ENCODE measurements at places on chromosomes 3 and 15.

- no peak for DNase-seq
Measured at GRCh38 chr3:66712210-66712609, 211.4 kb upstream of the LRIG1 start.

DNA sequence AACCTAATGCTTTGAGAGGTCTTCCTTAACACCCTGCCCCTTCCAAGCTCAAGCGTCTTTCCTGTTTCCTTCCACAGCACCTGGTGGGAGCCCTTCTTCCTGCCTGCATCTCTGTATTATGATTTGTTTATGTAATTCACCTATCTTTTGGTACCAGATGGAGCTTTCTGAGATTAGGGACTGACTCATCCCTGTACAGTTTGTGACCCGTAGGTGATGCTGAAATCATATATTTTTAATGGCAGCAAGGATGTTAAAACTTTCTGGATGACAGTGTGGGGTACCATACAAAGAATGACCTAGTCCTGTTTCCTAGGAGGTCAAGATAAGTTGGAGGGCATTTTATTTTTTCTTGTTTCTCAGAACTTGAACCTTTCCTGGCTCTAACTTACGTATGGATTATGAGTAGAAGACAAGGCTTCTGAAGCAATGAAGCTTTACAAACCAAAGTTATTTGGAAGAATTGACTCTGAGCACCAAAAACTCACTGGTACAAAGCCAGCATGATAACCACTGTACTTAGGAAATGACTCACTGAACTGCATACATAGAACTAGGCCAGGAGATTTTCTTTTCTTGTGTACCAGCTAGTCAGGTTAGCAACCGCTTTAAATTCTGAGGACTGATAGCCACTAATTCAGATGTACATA is 46.6 kb downstream of the HHLA2 start:
- DNase-seq, result no peak

DNA sequence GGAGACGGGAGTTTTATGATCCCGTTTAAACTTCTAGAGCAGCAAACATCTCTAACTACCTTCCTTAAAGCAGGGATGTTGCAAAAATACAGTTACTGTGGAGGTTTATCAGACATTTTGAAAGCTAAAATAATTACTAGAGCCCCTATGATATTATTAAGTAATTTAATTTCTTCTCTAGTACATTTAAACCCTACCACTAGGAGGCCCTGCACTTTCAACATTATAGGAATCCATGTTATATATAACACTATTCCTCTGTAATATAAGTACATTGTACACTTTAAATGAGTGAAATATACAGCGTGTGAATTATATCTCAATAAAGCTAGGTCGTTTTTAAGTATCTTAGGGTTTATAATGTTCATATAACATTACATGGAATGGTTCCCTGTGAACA is 11.5 kb downstream of the SETMAR start:
- DNase-seq, result no peak

DNA sequence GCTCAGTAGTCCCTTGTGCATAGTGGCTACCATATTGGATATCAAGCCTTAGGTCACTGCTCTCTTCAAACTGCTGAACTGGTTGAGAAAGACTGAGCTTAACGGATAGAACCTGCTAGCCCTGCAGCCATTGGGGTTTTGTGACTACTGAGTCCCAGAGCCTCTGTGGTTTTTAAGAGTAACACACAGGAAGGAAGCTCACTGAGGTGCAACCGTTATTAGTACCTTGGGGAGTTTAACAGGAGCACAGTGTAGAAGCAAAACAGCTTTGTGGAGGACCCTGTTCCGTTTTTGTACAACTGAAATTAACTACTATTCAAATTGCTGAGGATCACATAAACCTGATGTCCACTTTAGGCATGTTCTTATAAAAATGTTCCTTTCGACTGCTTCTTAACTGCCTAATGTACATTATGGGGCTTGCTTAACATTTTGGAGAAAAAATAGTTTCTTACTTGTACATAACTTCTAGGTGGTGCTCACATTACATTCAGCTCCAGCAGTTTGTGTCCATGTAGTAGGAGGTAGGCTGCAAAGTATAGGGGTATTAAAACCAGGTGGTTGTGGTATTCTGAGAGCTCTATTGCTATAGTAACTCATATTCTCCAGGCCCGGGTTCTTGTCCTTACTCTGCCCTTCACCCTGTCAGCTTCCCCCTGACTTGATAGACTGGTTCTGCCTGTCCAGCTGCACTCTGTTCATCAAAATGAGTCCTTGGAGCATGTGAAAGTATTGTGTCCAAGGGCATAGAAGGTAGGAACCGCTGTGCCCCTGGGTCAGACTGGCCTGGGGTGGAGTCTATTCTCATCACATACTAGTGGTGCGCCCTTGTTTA is 17.3 kb downstream of the PXK start:
- no peak for DNase-seq

- no peak for DNase-seq
Measured at GRCh38 chr15:80607287-80607980, 87.7 kb upstream of the ABHD17C start.

- DNase-seq, result peak; percentile 18
Measured at GRCh38 chr3:43773273-43774094, 82.7 kb downstream of the ABHD5 start.
